ENCODE measurements at places on chromosomes 5 and 9.

- no peak for DNase-seq
These were observed 33.1 kb downstream of the SPIN1 start for GRCh38 chr9:88421348-88421747.

GRCh38 chr5:5296051-5296450 is 126.4 kb upstream of the ICE1 start:
- DNase-seq: no peak

DNA sequence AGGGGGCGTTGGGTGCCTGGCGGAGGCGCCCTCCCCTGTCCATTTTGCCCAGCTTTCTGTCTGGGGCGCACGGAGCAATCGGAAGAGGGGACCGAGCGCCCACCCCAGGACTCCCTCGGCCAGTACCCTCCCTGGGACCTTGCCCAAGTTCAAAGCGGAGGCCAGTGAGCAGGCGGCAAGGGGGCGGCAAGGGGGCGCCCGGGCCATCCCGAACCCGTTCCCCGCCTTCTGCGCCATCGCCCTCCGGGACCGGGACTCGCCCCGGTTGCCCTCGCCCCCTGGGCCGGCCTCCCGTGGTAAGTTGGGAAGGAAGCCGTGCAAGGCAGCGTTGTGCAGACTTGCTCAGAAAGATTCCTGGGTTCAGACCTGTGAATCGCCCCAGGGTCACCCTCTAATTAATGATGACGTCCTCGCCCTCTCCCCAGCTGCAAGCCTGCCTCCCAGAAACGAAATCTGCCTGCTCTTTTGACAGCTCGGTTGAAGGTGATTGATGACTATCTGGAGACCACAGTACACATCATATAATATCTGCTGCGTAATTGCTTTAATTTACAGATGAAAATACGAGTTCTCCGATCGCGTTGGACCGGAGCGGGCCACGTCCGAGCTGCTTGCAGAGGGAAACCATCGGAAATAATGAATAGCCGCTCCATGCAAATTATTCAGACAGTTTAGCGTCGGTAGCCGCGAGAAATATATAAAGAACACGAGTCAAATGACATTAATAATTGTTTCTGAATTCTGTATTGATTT is 1.4 kb upstream of the IRX4 start:
- no peak for DNase-seq

- DNase-seq: no peak
These were observed 23.8 kb downstream of the MACROH2A1 start for GRCh38 chr5:135375040-135375793.

DNA sequence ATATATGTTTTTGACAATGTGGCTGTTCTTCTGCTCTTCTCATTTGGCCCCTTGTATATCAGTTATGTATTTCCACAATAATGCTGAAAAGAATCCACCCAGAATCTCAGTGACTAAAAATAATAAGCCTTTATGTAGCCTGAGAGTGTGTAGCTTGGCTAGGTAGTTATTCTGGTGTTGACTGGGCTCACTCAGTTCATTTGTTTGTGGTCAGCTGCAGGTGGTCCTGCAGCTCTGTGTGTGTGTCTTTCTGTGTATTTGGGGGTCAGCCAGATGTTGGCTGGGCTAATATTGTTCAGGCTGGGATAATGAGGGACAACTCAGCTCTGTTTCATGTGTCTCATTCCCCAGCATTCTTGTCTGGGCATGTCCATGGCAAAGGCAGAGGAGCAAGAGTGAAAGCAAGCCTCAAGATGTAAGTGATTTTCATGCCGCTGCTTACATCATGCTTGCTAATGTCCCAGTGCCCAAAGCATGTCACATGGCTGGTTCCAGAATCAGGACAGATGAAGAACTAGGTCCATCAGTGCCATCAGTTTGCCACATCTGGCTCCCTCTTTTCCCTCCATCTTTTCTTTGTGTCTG is 162.8 kb downstream of the KCTD16 start:
- DNase-seq: no peak

- no peak for DNase-seq
These were observed 2.3 kb downstream of the CRB2 start for GRCh38 chr9:123358181-123358905.

DNA sequence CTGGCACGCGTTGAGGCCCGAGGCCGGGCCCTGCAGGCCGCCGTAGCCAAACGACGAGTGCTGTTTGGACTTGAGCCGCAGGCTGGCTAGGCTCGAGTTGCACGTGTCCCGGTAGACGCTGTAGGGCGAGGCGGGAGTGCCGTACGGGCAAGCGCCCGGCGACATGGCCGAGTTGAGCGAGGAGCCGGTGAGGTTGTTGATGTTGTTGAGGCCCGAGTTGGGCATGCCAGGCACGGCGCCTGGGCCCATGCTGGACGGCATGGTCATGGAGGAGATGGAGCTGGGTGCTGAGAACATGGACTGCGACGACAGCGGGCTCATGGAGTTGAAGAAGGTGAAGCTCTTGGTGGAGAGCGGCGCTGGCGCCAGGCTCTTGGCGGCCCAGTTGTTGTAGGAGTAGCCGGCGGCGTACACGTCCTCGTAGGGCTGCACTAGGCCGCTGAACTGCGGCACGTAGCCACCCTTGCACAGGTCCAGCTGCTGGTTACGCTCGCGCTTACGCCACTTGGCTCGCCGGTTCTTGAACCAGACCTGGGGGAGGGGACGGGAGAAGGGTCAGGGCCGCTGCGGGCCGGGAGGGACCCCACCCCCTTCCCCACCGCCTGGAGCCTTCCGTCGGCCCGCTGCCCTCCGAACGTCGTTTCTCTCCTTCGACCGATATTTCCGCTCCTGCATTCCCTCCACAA is 5.1 kb downstream of the PITX1 start:
- no peak for DNase-seq

- no peak for DNase-seq
These were observed 70.7 kb upstream of the SHISAL2B start for GRCh38 chr5:64619609-64620008.

GRCh38 chr5:109911731-109912130 is 222.0 kb downstream of the MAN2A1 start:
- DNase-seq: no peak

DNA sequence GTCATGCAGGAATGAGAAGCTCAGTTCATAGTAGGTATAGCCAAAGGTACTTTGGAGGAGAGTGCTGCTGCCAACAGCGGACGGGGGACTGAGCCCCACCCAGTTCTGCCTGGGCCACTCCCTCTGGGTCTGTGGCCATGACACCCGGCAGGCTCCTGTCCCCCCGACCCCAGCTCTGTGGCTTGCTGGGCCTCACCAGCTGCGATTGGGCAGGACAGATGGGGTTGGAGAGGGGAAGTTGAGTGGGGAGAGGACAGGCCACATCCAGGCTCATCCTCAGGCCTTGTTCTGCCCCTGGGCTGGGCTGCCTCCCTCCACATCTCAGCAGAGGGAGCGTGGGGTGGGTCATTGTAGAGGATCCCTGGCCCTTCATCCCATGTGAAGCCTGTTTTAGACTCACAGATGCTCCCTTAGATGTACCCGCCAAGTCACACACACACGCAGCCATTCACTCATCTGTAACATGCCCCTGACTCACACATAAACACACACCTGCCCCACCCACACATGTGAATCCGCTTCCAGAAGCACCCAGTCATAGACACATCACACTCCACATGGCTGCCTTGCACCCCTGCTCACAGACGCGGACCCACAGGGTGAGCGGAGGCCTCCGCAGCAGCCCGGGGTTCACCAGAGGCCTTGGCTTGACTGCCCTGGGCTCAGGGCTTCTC is 48.8 kb downstream of the NTNG2 start:
- DNase-seq: peak; percentile 48

- no peak for DNase-seq
These were observed 90.3 kb downstream of the SH3GL2 start for GRCh38 chr9:17669206-17669605.

DNA sequence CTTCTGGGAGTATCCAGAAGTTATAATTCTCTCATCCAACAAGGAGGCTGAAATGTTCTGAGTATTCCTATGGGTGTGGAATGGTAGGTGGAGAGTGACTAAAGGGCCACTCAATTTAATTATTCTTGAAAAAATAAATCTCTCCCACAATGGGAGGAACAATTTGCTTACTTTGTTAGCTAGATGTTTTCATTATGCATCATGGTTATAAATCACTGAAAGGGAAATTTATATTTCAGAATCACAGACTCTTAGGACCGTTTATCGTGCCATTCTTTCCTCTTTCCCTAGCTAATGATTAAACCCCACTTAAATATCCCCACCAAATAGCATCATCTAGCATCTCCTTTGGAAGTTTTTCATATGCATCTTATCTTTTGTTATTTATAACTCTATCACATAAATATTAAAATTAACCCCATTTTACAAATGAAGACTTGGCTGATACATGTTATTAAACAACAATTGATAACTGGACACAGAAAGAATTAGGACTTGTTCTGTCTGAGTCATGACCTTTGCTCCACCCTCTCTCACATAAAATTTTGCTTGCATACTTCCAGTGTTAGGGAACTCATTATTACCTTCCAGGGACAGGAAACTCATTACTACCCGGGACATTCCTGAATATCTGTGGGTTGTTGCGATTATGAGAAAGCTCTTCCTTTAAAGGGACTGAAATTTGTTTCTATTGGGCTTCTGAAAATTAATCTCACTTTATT is 94.9 kb upstream of the NMUR2 start:
- DNase-seq: no peak

GRCh38 chr5:72151646-72152045 is 44.4 kb downstream of the MAP1B start:
- DNase-seq: no peak

Measured in H54 (cell line).